IgD-negative memory B cell (primary cell): ENCODE measurements at places on chromosomes 4 and X. TPM values are rescaled to one million over a fixed set of nuclear protein-coding genes. Genes with fewer than 3 reads are reported as not detected.

SMIM43 gene
- not detected for polyA plus RNA-seq

SPANXC gene
- not detected for polyA plus RNA-seq

GLRB gene
- polyA plus RNA-seq = not detected

COX7B2 gene
- polyA plus RNA-seq = not detected

NSG1 gene
- 0.69 TPM for polyA plus RNA-seq

OSTC gene
- polyA plus RNA-seq = 83.0 TPM

VEGFC gene
- polyA plus RNA-seq = not detected

CT45A5 gene
- not detected for polyA plus RNA-seq

NMU gene
- 0.53 TPM for polyA plus RNA-seq

DDIT4L gene
- not detected for polyA plus RNA-seq

HSPA4L gene
- polyA plus RNA-seq = not detected

ADAM29 gene
- 0.59 TPM for polyA plus RNA-seq

CFAP97 gene
- 66.3 TPM for polyA plus RNA-seq

CLCN5 gene
- polyA plus RNA-seq = 0.56 TPM

NAP1L3 gene
- polyA plus RNA-seq = 0.24 TPM

GPRASP3 gene
- 0.68 TPM for polyA plus RNA-seq

MAP7D3 gene
- 8.7 TPM for polyA plus RNA-seq

BEND2 gene
- 0.24 TPM for polyA plus RNA-seq

CHRDL1 gene
- polyA plus RNA-seq = not detected

ZNF141 gene
- polyA plus RNA-seq = 10.5 TPM

RIBC1 gene
- 0.78 TPM for polyA plus RNA-seq

MGAT4D gene
- not detected for polyA plus RNA-seq

MID2 gene
- 2.4 TPM for polyA plus RNA-seq

RAB41 gene
- not detected for polyA plus RNA-seq
